Stimulated activated CD8-positive, alpha-beta memory T cell treated with anti-CD3 and anti-CD28 coated beads, Interleukin-7, amount 100 ng/mL, for 4 hours (primary cell): ENCODE measurements at places on chromosomes 12 and 14.

DNA sequence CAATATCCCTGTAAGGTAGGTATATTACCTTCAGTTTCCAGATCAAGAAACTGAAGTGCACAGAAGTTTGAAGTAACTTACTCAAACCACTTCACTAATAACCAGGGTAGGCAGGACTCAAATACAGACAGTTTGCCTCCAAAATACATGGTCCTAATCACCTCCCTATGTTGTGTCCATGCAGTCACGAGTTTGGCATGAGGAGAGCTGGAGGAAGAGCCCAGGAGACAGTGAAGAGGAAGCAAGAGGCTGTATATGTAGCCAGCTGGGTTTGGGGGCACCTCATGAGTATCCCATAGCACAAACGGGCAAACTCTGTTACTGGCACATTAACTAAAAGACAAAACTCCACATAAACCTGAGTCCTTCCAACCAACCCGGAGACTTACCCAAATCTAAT, 79.2 kb downstream of the DUSP16 start:
- DNase-seq: no peak

DNA sequence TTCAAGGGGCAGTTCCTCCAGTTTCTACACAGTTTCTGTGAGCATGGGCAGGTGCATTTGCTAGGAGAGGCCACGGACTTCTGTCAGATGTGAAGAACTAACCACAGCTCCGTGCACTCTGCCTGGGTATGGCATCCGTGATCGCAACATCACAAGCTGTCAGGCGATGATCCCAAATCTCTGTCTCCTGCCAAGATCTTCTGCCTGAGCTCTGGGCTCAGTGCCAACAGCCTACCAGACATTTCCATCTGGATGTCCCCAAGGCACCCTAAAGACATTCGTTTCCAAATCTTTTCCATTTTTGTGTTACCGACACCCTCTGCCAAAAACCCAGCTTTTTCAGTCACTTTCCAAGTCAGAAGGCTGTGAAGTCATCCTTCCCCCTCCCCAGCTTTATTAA, 292.1 kb downstream of the GLT1D1 start:
- no peak for DNase-seq

DNA sequence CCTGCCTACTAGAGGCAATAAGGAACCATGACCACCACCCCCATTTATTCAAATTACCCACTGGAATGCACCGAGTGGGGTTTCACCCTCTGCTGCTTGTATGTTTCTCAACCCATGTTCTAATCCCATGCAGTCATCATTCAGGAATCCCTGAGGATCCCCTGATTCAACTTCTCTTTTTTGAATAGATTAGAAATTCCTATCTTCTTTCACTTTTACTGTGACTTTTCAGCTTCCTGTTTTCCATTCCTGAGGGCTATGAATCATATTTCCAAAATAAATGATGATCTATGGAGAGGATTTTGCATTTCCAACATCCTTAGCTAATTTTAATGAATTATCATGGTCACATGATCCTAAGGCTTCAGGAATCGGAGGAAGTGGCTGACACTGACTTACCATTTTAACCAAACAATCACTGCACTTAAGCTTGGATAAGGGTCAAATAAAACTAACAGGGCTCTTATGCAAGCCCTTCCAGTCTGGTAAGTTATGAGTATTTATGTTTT, 19.4 kb upstream of the P2RX4 start:
- no peak for DNase-seq

GRCh38 chr14:38209572-38210557, 2.2 kb downstream of the SSTR1 start:
- no peak for DNase-seq

- no peak for DNase-seq
These were observed 39.8 kb downstream of the ELK3 start for GRCh38 chr12:96233939-96234461.

GRCh38 chr14:86373886-86374285, 843.9 kb downstream of the FLRT2 start:
- no peak for DNase-seq

- DNase-seq: no peak
These were observed 311.3 kb upstream of the PRKD1 start for GRCh38 chr14:30238936-30239335.

- DNase-seq: no peak
These were observed 92.3 kb upstream of the BCAT1 start for GRCh38 chr12:25041006-25041741.

- no peak for DNase-seq
These were observed 217.1 kb downstream of the SLC38A4 start for GRCh38 chr12:46608431-46609272.

DNA sequence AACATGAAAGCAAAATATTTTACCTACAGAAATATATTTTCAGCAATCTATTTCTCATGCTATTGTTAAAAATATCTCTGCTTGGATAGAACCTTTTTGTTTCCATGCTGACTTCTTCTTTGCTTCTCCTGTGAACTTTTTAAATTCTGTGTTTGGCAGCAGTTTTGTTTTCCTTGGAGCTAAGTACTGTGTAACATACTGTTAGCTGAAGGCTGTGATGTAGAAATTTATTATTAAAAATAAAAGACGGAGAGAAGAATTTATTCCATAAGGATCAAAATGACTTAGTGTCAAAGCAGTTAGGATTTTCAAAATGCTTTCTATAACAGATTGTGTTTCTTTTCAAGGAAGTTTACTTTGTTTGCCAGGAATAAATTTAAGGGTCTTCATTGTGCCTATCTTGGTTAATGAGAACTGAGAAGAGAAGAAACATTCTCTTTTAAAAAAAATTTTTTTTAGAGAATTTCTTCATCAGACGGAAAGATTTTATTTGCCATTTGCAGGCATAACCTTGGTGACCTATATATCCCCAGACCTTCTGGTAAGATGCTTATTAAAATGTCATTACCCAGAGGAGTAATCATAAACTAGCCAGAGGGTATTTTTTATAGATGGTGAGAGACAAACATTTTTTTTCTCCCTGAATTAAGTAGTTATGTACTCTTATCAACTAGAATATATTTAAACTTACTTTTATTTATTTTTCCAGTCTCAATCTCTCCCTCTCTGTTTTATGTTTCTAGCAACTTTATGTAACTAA, 147.1 kb upstream of the SLCO1C1 start:
- no peak for DNase-seq

DNA sequence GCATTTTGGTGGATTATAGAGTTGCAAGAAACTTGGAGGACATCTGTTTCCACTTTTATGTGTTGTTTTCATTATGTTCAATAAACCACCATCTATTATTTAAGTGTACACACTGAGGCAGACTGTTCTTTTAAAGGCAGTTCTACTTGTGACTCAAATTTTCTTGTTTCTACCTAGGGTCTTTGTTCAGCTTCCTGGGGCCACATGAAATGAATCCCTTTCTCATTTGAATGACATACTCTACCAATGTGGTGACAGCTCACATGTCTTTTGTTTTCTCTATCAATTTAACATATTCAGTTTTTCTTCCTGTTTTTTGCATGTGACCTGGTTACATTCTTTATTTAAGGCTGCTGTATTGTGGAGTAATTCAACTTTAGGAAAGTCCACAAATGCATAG, 7.9 kb downstream of the SLC16A7 start:
- no peak for DNase-seq

GRCh38 chr12:92676710-92677109, 26.1 kb upstream of the PLEKHG7 start:
- no peak for DNase-seq

GRCh38 chr12:62722971-62723680, 211.8 kb downstream of the PPM1H start:
- no peak for DNase-seq

DNA sequence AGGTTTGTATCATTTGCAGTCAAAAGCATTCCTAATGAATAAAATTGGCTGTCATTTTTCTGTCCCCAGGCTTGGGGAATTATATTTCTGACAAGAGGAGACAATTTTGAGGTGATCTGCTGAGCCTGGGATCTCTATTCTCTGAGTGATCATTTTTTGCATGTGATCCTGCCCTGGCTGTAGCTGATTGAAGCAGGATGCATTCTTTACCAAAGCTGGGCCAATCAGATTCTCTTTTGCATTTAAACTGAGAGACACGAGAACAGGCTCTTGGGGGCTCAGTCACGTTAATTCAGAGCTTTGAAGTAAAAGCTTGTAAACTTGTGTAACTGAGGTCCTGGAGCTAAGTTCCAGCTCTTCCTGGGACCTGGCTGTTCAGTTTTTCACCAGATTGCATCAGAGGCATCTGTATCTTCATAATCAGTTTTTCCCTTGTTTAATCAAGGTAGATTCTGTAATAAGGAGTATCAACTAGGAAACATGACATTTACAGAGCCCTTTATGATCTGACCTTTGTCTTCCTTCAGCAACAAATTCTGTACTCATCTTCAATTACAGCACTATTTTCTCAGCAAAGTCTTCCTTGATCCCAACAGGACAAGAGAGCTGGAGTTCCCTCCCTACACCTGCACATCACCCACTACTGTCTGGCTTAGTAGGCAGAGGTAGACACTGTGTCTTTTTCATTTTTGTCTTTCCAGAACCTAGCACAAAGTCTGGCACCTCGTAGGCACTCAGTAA, 35.0 kb upstream of the MANSC4 start:
- no peak for DNase-seq

DNA sequence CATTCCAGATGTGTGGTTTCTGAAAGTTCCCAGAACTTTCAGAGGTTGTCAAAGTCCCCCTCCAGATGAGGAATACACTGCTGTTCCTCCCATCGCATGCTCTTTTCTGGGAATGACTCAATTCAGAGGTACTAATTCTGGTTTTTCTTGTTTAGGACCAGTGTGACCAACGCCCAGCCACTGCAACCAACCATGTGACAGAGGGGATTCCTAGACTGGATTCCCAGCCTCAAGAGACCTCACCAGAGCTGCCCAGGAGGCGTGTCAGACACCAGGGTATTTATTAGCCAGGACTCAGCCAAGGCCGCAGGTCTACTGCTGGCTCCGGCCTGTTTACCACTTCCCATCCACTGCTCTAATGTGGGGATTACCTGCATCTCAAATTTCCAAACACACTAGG, 24.2 kb downstream of the TRAFD1 start:
- no peak for DNase-seq

GRCh38 chr12:102204025-102204424, 6.4 kb upstream of the PMCH start:
- DNase-seq: no peak

GRCh38 chr14:23629204-23629603, 7.0 kb upstream of the DHRS2 start:
- DNase-seq: no peak

- no peak for DNase-seq
These were observed 7.5 kb downstream of the SHMT2 start for GRCh38 chr12:57236925-57237595.

- DNase-seq: no peak
These were observed 588 bp downstream of the PIK3C2G start for GRCh38 chr12:18261906-18262305.

DNA sequence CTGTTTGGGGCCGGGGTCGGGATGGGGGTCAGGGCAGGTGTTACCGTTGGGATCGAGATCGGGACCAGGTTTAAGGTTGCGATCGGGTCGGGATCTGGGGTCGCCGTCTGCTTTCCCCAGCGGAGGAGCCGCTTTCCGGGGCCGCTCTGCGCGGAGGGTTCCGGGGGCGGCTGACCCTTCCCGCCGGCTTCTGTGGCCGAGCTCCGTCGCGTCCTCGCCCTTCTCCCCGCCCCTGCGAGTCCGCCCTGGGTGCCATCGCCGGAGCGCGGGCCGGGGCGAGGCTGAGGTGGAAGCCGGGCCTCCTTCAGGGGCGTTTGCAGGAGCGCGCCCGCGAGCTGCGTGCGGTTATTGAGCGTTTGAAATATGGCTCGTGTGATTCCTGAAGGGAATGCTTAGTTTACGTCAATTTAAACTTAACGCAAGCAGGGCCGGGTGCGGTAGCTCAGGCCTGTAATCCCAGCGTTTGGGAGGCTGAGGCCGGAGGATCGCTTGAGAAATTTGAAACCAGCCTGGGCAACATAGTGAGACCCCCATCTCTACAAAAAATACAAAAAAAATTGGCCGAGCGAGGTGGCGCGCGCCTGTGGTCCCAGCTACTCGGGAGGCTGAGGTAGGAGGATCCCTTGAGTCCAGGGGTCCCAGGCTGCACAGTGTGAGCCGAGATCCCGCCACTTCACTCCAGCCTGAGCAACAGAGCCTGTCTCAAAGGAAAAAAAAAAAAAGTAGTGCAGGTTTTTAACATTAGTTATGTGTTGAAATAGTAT, 620 bp downstream of the PGAM5 start:
- DNase-seq: no peak

GRCh38 chr12:94575024-94575423, 75.3 kb downstream of the TMCC3 start:
- no peak for DNase-seq

- DNase-seq: peak; percentile 48
These were observed 9.1 kb downstream of the NEMP1 start for GRCh38 chr12:57069523-57069922.

DNA sequence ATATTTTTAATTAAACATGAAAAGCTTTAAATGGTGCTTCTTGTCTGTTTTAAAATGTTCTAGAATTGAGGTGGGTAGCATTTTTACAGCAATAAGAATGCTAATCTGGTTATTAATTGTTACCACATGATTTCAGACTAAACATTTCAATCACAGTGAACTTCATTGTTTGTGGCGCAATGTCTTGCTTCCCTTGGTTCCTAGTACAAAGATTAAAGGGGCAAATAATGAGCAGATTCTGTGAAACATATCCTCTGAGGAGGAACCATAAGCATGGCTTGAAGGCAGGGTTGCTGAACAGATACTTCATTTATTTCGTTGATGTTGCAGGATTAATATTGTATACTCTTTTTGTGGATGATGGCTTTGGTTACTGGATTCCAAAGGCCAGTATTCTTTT, 162.1 kb downstream of the FUT8 start:
- no peak for DNase-seq

GRCh38 chr12:80868576-80868975, 69.2 kb downstream of the LIN7A start:
- no peak for DNase-seq

GRCh38 chr12:52250048-52250990, 17.3 kb downstream of the KRT7 start:
- no peak for DNase-seq

GRCh38 chr12:107488666-107489065, 196.9 kb upstream of the PWP1 start:
- no peak for DNase-seq

DNA sequence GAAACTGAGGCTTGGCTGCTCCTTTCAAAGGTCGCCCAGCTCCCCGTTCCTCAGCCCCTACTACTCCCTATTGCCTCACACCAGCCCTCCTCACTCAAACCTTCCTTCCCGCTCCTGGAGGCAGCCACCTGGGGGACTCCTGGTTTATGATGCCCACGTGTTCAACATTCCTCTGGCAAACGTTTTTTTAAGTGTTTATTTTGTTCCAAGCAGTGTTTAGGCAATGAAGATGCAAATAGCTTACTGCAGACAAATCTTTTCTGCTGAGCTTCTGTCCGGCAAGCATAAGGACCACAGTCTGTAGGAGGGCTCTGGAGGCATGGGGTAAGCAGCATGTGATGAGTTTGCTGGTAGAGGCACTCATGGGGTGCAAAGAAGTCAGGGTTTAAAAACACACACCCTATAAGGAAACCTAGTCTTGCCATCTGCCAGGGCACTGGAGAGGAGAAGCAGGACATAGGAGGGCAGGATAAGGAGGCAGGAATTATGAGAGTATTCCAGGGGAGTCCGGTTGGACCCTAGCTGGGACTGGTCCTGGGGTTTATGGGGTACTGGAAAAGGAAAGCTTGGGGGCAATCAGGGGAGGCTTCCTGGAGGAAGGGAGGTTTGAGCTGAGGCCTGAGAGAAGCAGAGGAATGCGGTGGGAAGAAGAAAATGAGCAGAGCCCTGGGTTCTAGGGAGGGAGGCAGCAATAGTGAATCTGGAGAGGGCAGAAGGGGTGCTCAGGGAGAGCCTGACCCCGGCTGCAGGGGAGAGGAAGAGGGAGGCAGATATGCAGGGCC, 123.3 kb downstream of the NCOR2 start:
- DNase-seq: no peak

- DNase-seq: no peak
These were observed 17.1 kb downstream of the SLC24A4 start for GRCh38 chr14:92340071-92340470.
